ENCODE measurements at places on chromosomes 7 and 10.
A peak's percentile ranks its signal among the peaks of the same experiment; 100 is the strongest.

- DNase-seq = no peak
Measured at GRCh38 chr10:773562-774161, 84.2 kb upstream of the DIP2C start.

DNA sequence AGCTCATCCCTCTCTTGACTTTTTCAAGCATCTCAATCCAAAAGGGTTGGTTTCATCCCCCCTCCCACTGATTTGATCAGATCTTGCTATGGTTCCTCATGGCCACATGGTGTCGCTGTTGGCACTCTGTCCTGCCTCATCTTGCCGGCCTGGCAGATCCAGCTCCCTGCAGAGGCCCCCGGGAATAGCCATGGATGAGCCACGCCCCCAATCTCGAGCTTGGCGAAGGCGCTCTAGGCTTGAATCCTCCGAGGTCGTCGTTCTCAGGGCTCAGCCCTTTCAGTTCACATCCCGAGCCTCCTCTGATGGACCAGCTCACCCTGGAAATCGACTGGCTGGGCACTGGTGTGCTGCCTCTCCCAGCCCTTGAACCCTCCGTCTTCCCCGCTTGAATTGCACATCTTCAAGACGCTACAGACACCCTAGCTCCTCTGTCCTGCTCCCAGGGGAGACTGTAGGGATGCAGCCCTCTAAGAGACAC lies 628.7 kb downstream of the TYW1 start:
- peak; percentile 9 for DNase-seq

DNA sequence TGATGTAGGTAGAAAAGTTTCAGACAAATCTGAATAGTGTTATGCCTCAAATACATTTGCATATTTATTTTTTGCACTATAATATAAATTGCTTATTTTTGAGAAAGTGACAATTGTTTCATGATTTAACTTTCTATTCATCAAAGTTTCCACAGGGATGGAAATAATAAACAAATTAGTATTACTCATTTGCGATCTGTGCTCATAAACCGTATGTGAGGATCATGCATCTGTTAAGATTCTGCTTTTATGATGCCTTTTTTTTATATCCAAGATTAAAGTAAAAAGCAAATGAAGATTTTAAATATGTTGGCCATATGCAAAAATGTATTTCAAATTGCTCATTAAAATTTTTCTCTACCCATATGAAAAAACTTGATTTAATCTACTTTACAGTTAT lies 45.2 kb upstream of the CAV2 start:
- DNase-seq = no peak

GRCh38 chr10:88680958-88681357 lies 16.7 kb downstream of the LIPF start:
- DNase-seq = no peak

GRCh38 chr7:114627231-114627630 lies 212.6 kb downstream of the FOXP2 start:
- no peak for DNase-seq

DNA sequence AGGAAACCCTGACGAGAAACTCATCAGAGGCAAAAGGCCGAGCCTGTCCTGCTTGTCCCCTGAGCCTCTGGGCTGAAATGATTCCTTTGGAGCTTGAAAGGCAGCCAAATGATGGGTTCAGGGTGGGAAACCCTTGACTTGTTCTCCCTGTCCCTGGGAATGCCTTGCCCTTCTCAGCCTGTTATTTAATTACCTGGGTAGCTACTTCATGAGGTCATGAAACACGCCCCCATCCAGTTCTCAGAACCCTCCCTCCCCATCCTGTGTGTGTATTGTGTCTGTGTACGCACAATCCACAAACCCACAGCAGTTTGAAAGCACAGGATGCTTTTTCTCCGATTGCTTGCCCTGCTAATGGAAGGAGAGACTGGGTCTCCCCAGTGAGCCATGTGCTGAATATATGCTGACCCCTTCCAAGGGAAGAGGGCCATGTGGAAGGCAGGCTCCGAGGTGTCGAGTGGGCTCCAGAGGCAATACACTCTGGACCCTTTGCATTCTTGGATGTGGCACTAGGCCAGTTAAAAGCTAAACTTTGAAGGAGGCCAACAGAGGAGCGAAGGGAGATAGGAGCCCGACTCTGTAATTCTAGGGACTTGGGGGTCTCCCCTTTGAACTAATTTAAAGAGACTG lies 10.6 kb downstream of the DUSP5 start:
- no peak for DNase-seq

- DNase-seq = no peak
Measured at GRCh38 chr7:151349507-151349853, 7.9 kb downstream of the NUB1 start.

DNA sequence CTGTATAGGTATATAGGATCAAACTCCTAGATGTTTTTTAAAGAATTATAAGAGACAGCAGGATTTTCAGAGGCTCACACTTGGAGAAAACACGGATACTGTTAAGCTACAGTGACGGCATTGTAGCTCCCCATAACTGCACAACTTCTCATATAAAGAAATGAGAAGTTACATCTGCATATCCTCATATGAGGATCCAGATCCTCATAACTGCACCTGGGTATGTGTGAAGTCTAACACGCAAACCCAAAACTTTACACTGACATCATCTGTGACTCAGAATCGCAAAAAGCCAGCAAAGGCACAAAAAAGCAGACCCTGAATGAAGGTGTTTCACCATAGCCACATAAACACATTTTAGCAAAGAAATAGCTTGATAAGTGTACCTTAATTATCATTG lies 34.1 kb downstream of the NEBL start:
- no peak for DNase-seq

DNA sequence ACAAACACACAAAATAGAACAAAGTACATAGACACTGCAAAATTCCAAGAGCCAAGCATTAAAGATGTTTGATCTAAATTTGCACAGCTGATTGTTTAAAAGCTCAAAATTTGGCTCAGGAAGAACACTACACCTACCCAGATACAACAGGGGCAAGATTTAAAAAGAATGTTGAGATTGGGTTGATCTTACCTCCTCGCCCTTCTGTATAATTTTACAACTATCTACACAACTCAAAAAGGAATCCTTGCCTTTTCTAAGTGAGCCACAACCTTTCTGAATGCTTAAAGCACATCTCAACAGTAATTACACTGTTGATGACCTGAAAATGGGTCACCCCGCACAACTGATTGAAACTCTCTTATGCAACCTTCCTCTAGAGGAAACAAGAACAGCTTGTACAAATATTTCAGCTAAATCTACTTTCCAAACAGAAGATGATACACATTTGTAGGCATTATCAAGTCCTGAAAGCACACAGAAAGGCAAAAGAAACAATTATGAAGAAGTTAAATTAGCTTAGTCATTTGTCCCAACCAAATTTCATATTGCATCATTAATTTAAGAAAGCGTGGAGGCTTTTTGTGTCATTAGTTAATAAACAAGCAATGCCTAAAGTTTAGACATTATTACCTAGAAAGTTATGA lies 75.5 kb downstream of the UBE2H start:
- DNase-seq = no peak

GRCh38 chr7:158508802-158509385 lies 78.7 kb downstream of the PTPRN2 start:
- no peak for DNase-seq

DNA sequence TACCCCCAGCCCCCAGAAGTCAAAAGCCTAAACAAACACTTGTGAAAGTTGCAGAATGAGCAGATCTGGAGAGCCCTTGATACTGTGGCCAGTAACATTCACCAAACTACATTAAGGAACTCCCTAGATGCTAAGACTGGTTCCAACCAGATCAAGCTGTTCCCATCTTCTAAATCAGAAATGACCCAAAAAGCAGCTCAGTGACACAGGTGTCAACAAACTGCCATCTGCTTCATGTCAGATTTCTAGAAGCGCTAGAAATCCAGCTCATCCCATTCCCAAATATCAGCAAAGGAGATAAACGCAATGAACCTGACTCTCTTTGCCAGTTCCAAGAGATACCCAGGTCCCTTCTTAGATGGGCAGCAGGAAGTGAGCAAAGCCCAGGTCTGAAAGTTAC lies 90.6 kb downstream of the GFRA1 start:
- no peak for DNase-seq

- DNase-seq = no peak
Measured at GRCh38 chr10:31268444-31269303, 50.3 kb upstream of the ZEB1 start.

GRCh38 chr7:74453322-74454011 lies at the start of gene GTF2IRD1:
Gene GTF2IRD1, plus strand, starts transcription at chr7:74453906. Its CDS starts 54,175 bp downstream, at chr7:74508081.
- DNase-seq = peak; percentile 25

GRCh38 chr10:87668324-87669074 lies 8.8 kb downstream of the PAPSS2 start:
- no peak for DNase-seq

- no peak for DNase-seq
Measured at GRCh38 chr7:50481867-50482266, 31.7 kb upstream of the FIGNL1 start.

- no peak for DNase-seq
Measured at GRCh38 chr10:102765336-102765735, 21.6 kb downstream of the WBP1L start.

GRCh38 chr7:85191383-85191782 lies 4.5 kb upstream of the SEMA3D start:
- DNase-seq = no peak

DNA sequence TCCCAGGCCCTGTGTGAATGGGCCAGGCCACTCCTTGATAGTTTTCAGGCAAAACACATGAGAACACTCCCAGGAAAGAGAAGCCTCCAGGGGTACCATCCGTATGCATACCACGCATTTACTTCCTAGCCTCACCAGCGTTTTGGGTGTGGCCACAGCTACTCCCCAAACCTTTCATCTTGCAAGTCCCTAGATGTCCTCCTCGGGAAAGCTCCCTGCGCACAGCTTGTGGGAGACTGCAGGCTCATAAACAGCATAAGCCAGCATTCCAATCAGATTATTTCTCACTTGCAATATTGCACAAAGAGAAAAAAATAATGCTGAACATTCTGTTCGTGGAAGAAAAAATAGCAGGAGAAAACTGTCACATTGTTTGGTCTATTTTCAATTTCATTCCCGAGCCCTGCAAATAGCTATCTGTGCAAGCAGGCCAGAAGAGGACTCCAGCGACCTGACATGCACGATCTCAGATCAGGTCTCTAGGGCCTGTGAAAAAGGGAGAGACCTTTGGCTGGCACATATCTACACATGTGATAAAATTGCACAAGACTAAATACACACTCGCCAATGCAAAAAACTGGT lies 175.6 kb downstream of the PLXNA4 start:
- DNase-seq = no peak

DNA sequence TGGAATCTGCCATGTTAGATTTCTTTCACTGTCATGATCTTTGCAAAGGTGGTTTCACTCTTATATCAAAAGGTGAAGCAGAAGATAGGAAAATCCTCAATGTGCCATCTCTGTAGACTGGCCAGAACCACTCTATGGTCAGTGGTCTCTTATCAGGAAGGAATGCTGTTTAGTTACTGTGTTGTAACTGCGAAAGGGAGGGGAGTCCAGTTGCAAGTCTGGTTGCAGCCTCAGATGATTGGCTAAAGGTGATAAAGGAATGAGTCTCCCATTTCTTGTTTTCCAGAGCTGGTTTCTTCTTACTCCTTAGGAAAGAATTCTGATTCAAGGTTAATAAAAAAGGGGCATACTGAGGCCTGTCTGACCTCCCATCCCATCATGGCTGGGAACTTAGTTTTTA lies 58.2 kb upstream of the ICA1 start:
- no peak for DNase-seq

GRCh38 chr10:78765726-78766335 lies 302.9 kb upstream of the ZMIZ1 start:
- DNase-seq = no peak

DNA sequence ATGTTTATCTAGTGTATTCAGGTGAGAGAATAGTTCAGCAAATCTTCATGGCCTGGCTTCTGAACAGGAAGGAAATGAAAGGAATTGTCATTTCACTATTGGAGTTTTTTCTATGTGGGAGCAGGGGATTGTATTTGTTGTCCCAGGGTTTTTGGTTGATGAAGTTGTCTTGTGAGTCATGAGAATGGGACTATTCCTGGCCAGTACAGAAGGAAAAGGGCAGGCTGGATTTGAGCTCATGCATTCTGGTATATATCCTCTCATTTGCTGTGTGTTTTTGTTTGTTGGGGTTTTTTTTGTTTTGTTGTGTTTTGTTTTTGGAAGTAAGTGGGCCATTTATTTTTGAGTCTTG lies 101.2 kb upstream of the MKLN1 start:
- DNase-seq = no peak

- no peak for DNase-seq
Measured at GRCh38 chr10:31953080-31953479, 24.4 kb upstream of the ARHGAP12 start.

DNA sequence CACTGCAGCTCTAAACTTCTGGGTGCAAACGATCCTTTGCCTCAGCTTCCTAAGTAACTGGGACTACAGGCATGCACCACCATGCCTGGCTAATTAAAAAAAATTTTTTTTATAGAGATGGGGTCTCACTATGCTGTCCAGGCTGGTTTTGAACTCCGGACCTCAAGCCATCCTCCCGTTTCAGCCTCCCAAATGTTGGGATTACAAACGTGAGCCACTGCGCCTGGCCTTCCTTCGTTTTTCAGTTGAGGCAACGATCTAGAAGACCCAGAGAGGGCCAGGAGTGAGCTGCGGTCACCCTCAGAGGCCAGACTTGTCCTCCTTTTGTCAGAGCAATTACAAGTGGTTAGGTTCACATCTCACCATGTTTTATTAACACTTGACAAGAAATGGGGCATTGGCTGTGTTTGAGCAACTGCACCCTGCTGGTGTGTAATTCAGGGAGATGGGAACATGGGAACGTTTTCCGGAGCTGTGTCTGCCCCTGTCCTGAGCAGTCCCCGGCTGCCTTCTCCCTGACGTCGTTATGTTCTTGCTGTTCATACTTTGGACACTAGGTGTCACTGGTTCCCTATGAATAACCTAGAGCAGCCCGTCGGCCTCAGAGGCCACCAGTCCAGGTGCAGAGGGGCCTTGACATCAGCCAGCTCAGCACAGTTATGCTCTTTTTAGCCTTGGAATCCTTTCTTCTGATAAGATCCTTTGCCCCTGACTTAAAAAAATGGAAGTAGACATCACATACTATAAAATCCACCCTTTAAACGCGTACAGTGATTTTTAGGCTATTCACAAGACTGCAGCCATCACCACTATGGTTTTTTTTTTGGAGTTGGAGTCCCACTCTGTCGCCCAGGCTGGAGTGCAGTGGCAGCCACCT lies 375.0 kb downstream of the TYW1 start:
- DNase-seq = peak; percentile 3

DNA sequence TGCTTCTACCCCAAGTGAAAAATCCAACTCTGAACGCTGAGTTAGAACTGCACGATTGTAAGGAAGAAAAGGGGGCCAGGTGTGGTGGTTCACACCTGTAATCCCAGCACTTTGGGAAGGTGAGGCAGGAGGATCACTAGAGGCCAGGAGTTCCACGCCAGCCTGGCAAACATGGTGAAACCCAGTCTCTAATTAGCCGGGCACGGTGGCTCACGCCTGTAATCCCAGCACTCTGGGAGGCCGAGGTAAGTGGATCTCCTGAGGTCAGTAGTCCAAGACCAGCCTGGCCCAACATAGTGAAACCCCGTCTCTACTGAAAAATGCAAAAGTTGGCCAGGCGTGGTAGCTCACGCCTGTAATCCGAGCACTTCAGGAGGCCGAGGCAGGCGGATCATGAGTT lies 9.0 kb downstream of the GUSB start:
- no peak for DNase-seq
